Dorsolateral prefrontal cortex (tissue), 122 donors: ENCODE measurements at places on chromosomes 11 and 22.

DNA sequence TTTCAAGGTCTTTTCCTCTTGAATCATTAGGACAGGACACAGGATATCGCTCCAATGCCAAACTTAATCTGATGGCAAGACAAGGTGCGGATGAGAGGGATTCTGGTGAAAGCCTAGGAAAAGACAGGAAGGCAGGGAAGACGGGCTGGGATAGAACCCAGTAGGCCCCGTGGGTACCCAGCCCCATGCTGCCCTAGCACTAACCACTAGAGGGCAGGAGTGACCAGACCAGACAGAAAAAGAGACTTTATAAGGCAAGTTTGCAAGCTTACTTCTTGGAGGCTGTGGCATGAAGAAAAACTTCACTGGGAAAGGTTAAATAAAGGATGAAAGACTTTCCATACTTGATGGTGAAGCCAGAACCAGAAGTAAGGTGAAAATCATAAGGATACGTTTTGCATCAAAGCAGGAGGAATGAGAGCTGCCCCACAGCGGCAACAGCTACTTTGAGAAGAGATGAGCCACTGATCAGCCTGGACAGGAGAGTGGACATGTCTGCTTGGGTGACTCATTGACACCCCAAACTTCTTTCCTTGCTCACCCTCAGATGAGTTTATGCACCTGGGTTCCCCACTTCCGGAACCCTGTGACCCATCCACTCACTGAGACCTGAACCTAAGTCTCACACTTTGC lies 39.8 kb downstream of the SYN3 start:
- DNase-seq = peak; percentile 37

- DNase-seq = no peak
Observed at GRCh38 chr11:73467505-73467904, 91.3 kb downstream of the RELT start.

GRCh38 chr22:44143105-44143474 lies 37.6 kb upstream of the PARVG start:
- no peak for DNase-seq

DNA sequence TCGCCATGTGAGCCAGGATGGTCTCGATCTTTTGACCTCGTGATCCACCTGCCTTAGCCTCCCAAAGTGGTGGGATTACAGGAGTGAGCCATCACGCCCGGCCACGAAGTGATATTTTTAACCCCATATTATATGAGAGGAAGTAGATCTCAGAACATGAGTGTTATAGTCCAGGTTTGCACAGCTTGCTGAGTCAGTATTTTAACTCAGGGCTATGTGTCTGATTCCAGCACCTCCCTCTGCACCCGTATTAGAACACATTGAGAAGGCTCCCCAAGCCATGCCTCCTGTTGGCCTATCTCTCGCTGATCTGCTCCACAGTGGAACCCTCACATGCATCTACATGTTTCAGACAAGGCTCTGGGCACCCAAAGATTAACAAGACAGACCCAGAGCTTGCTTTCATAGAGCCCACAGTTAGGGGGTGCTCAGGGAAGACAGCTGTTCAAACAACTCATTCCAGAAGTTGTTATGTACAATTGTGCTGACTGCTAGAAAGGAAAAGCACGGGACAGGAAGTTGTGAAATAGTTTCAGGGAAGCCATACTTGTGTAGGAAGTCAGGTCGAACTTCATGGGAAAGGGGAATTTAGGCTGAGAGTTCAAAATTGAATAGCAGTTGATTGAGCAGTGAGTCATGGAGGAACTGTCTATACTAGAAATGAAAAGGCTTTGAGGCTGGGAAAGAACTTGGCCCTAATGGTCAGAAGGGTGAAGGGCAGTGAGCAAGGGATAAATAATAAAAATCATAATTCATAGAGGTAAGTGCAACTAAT lies 49.3 kb upstream of the CLPB start:
- DNase-seq = no peak

DNA sequence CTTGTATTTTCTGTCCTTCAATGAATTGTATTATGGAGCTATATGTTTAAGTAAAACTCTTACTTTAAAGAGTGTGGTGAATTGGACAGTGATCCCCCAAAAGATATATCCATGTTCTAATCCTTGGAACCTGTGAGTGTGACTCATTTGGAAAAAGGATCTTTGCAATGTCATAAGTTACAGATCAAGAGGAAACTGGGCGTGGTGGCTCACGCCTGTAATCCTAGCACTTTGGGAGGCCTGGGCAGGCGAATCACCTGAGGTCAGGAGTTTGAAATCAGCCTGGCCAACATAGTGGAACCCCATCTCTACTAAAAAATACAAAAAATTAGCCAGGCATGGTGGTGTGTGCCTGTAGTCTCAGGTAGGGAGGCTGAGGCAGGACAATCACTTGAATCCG lies 36.7 kb downstream of the ELF5 start:
- DNase-seq = no peak
